Femur (tissue), 1 donor: ENCODE measurements at places on chromosomes 12 and 14.

DNA sequence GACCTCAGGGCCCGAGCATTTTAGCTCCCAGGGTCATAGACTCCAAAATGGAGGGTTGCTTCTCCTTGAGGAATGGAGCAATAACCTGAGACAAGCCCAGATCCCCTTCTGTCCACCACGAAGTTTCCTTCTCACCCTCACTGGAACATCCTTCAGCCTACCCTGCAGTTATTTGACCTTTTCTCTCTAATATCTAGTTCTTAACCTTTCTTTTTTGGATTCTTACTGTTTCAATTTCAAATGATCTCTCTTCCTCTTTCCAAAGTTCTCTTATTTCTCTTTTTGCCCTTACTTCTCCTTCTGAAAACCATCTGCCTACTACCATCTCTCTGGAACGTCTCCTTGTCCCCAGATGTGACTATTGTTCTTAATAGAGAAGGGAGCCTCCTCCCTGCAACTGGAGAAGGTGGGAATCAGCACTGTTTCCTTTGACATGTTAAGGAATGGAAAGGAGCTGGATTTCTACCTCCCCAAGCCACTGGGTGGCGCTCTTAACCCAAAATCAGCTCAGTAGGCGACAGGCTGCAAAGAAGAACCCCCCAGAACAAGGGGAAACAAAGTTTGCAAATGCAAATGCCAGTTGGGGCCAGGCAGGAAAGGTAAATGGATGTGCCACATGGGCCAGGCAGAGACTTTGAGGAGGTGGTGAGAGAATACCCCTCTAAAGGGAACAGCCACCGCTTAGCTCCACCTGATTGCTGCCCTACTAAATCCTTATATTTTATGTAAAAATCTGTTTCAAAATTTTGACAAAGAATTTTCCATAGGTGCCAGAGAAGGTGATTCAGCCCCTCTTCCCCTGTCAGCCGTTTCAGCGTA, 22.4 kb upstream of the PDE1B start:
- peak; percentile 46 for DNase-seq

DNA sequence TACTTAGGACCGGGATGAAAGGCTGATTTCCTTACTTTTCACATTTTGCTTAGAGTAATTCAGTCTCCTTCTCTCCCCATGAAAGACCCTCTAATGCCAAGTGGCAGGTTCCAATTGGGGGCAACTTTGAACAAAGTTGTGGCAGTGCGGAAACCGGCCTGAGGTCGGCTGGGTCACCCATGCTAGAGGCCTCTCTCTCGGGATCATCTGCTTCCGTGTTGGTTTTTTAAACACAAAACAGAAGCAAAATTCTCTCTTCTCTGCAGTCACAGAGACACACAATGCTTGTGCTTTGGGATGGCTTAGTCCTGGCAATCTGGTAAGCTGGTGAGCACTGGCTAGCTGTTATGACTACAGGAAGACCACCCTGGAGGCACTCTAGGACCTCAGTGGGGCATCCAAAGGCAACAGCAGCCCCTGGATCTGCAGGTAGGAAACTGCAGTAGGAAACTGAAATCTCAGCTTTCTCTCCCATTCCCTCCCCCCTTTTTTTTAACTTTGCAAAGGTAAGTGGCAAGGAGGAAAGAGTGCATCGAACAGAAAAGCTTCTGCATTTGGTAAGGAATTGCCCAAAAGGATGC, 102.1 kb downstream of the BCL11B start:
- DNase-seq: no peak

DNA sequence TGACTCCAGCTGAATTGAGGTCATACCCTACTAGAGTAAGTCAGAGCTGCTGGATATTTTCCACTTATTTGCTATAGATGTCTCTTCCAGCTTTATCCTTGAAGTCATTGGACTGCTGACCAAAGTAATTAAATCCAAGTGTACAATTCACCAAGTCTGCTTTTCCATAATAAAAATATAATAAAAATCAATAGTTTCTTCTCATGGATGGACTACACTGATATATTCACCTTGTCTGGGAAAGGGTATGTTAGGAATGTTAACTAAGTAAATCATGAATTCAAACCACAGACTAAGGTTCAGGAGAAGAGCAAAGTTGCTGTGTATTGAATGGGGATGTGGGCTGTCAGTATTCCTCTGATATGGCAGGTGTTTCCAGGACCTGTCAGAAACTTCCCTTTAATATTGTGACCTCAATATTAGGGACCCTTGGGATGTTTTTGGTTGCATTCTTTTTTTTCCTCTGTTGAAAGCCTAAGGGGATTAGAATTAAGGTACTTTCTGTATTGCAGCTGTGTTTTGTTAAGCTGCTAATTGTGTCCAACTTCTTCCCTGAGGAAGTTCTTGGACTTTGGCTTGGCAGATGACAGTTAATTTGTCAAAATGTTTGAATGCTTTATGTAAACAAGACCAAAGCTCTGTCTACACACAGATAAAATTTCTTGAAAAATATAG, 284.0 kb downstream of the ATP23 start:
- no peak for DNase-seq

DNA sequence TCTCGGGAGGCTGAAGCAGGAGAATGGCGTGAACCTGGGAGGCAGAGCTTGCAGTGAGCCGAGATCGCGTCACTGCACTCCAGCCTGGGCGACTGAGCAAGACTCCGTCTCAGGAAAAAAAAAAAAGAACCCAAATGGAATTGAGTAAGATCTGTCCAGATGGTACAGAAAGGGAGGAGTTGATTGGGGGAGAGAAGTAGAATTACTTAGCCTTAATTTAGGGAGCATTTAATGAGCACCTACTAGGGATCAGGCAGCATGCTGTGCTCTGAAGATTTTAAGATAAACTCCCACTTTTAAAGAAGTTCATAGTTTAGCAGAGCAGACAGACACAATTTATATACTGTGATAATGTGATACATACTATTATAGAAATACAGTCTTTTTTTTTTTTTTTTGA, 4.5 kb downstream of the RAB5B start:
- no peak for DNase-seq

DNA sequence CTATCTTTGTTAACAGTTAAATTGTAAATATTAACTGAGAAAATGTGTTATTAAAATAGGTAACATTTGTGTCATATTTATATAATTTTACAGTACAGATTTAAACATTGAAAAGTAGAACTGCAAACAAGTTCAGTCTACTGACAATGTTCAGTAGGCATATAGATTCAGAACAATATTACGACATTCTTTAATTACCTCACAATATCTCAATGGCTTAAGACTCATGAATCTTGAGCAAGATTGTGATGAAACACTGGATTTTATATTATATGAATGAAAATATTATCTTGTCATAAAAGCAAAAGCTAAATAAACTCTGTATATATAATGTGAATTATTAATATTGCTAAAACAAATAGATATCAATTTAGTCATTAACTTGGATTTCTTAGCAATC, 194.9 kb downstream of the ADAMTS20 start:
- no peak for DNase-seq

- no peak for DNase-seq
These were observed 9.2 kb upstream of the RILPL2 start for GRCh38 chr12:123445388-123446332.

DNA sequence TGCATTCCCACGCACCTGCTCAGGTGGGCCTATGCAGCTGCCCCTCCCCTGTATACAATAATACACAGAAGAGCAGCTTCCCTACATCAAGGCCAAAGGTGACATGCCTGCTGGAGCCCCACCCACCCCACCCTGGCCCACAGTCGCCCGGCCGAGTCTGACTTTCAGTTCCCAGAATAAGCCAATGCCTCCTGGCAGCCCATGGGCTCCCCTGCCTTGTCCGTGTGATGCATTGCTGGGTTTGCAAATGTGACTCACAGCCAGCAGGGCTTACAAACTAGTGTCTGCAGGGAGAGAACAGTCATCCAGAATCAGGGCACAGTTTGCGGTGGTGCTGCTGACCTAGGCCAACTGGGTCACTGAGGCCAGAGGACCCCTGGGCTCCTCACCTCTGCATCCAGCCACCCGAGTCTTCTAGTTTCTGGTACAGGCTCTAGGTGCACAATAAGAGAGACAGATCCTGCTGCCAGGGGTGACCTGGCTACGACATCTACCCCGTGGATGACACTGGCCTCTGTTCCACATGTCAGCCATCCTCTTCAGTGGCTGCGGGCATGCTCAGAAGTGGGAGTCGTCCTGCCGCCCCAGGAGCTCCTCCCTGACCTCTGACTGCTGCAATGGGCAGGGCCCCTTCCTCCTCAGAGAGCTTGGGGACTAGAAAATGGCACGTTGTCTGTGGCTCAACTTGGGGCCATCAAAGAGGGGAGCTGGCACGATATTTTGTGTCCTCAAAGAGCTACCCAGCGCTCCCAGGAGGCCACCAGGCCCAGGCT, 84.5 kb downstream of the CHGA start:
- DNase-seq: no peak

DNA sequence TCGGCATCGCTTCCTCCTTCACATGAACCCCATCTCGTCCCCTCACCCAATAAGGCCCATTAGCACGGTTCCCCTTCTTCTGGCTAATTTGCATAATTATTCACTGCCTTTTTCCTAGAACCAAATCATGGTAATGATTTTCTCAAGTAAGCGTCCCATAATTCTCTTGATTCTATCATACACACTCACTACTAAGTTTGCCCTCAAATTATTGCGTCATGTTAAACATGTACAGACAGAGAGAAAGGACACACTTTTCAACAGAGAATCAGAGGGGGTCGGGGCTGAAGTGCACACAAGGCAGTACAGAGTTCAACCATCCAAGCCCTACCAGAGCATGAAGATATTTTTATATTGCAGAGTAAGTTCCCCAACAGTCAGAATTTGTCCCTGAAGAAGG, 256.6 kb downstream of the FOXN3 start:
- no peak for DNase-seq

DNA sequence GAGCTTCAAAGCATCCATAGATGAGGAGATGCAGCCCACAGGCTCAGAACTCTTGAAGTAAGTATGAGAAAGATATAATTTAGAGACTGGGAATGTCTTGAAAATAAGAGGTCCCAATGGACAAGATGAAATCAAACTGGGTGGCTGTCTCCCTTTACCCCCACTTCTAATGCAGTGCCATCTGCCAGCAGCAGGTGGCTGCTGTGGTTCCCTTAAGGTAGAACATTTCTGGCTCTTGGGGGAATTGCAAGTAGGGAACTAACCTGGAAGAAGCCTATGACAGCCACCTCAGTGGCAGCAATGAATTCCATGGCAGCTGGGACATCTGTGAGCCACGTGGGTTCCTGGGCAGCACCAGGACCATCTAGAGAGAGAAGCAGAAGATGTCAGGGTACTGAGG, 648 bp downstream of the ERP27 start:
- DNase-seq: no peak

DNA sequence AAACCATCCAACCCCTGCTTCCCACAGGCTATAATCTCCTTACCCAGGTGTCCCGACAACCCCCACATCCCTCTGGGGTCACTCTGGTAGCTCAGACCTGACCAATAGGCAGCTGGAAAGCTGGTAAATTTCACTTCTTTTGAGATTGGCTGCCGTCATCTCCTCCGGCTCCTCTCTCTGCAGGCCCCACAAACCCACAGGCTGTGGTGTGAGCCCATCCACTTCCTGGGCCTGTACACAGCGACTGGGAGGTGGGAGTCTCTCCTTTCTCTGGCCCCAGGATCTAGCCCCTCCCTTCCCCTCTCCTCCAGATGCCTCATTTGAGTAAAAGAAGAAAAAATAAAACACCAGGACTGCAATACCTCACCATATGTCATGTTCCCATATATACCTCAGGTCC, 709 bp downstream of the INHBC start:
- no peak for DNase-seq

DNA sequence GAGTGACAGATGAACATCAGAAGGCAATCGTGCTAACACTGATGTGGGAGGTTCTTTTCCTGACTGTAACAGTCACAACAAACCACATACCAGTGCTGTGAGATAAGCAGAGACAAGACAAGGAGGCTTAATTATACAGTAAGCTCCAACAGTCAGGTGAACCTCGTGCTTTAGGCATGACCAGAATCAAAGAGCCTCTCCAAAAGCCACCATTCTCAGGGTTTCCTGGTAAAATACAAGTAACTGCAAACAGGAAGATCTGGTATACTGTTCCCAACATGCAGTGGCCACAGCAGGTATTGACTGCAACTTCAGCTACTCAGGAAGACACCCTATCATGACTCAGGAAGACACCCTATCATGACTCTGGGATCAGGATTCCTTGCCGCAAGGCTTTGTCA, 47.3 kb upstream of the GTF2A1 start:
- DNase-seq: no peak

- no peak for DNase-seq
These were observed 21.4 kb downstream of the FAIM2 start for GRCh38 chr12:49882248-49882850.

- no peak for DNase-seq
These were observed 3.1 kb downstream of the WNT10B start for GRCh38 chr12:48968467-48968866.

- DNase-seq: no peak
These were observed 49.1 kb downstream of the TMX1 start for GRCh38 chr14:51289169-51289568.

- peak; percentile 82 for DNase-seq
These were observed 8.5 kb downstream of the RACGAP1 start for GRCh38 chr12:50016501-50017475.

DNA sequence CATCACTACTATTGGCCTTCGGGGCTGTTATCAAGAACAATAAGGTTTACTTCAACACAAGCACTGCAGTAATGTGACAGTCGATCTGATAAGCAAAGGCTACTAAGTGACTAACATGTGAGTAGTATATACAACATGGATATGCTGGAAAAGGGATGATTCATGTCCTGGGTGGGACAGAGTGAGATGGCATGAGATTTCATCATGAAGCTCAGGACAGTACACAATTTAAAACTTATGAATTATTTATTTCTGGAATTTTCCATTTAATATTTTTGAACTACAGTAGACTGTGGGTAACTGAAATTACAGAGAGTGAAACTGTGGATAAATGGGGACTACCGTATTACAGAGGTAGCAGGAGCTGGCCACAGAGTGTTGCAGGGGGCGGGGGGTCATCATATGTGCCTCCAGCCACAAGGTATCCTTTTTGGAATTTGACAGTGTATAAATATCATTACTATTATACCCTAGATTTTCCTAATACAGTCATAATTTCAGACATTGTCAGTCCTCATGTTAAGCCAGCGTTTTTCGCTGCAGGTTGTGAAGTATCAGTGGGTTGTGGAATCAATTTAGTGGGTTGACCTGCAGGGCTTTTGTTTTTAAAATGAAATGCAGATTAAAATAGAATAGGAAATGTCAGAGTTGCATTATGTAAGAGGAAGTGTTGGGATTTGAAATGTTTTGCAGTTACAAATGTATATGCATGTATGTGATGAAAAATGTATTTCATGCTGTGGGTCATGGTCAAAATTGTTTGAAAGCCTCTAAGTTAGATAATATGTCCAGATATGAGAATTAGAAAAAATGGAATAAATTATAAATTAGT, 148.0 kb upstream of the NUDT4 start:
- no peak for DNase-seq

GRCh38 chr12:8077207-8077606, 4.9 kb upstream of the NECAP1 start:
- DNase-seq: no peak
